Activated CD4-positive, alpha-beta T cell treated with anti-CD3 and anti-CD28 coated beads for 24 hours (primary cell): ENCODE measurements at places on chromosomes 5 and 9.

DNA sequence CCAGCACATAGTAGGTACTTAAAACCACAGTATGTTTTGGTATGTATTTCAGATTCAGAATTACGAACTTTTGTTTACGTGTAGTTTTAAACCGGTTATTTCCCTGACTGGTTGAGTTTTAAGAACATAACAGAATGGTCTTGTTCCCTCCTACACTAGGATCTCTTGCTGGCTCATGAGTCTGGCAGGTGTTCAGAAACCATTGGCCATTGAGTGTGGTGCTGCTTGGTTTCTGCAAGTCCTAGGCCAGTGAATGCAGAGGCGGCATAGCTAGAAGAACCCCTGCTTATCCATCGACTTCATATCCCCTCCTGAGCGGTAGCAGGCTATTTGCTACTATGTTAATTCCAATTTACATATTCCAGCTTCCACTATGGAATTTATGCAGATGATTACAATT, 65.6 kb downstream of the GPR21 start:
- no peak for DNase-seq

- DNase-seq = no peak
Observed at GRCh38 chr9:104435059-104435458, 69.0 kb upstream of the OR13F1 start.

DNA sequence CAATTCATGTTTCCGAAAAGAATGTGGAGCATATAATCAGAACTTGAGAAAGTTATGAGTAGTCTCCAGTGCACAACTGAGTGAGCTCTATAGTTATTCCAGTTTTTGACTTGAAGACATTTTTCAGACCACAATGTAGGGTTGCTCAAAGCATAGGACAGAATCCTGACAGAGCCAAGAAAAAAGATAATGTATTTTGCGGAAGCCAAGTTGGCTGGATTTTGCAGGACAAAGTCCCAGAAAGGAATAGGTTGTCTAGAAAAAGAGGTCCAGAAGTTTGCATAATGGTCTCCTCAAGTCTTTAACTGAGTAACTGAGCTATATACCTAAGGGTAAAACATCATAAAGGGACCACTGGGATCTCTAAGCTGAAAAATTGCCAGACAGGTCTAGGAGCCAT, 1028.0 kb downstream of the TAF11L14 start:
- DNase-seq = no peak

DNA sequence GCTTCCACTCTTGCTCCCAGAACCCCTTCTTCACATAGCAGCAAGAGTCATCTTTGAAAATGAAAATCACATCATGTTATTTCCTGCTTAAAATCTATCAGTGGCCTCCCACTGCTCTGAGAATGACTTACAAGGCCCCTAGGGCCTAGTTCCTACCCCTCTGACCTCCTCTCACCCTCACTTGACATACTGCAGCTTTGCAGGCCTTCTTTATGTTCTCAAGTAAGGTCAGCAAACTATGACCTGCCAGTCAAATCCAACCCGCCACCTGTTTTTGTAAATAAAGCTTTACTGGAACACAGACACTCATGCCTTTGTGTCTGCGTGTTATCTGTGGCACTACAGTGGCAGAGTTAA, 185.7 kb downstream of the NR3C1 start:
- DNase-seq = no peak

- DNase-seq = no peak
Observed at GRCh38 chr5:90868799-90869198, 310.2 kb downstream of the ADGRV1 start.

GRCh38 chr9:73548201-73548600, 396.5 kb downstream of the ANXA1 start:
- DNase-seq = no peak

DNA sequence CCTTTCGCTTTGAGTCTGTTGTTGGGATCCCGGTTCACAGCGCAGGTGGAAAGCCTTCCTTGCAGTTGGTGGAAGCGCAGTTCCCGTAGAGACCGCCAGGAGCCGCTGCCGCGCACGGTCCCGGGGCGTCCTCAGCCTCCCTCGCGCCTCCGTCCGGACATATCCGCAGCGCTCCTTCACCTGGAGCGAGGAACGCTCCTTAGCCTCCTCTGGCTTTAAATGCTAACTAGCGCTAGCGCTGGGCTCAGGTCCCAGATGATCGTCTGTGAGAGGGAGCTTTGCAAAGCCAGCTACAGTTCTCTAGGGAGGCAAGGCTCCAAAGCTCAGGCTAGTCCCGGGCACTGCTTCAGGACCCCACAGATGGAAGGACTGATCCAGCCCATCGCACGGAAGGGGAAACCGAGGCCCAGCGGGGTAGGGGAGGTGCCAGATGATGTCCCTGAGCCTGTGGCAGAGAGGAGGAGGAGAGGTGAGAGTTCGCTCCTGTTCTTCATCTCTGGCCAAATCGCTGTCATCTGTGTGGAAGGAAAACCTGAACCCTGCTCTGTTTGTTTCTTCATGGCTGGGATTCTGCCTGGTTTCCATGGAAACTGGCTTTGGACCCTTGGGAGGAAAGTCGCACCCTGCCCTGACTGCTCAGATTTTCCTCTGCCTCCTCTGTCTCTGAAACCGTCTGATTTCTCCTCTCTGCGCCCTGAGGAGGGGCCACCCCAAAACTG, 31.4 kb downstream of the COL15A1 start:
- peak; percentile 78 for DNase-seq

DNA sequence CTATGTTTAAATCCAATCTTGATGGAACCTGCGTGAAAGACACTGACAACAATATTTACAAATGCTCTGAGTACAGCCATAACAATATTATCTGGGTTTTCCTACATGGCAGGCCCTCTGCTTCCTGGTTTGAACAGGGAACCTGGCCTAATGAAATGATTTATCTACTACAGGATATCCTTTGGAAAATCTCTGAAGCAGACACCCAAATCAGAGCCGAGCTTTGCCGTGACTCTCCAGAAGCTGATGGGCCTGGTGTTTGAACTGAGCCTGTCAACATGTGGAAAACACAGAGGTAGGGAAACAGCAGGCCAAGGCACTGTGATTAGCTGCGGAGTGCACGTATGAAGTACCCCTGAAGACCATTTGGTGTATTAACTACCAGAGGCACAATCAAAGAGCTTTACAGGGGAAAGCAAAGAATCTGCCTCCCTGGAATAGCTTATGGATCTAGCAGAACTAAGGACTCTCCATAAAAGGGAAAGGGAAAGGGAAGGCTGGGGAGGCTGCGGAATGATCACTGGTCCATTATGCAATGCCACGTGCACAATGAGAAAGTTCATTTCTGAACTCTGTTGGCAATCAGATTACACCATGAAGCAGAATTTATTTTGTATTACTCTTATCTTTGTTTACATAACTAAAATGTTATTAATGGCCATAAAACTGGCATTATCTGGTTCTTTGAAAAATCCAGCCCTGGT, 321.9 kb downstream of the EBF1 start:
- DNase-seq = no peak

- no peak for DNase-seq
Observed at GRCh38 chr5:146902471-146902870, 23.9 kb upstream of the PPP2R2B start.

DNA sequence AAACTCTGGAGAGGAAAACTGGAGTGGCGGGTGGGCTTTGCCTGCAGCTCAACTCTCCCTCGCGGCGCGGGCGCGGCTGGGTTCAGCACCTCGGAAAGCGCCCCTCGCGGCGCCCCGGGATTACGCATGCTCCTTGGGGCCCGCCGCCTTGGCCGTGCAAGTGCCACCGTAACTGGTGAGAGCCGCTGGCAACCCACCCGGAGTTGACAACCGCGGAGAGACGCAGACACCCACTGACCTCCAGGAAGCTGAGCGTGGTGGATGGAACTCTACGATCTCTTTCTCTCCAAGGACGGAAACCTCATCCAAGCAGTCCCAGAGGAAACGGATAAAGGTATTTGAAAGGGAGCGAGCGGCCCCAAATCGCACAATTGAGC, 194 bp upstream of the RXFP3 start:
- DNase-seq = peak; percentile 34

DNA sequence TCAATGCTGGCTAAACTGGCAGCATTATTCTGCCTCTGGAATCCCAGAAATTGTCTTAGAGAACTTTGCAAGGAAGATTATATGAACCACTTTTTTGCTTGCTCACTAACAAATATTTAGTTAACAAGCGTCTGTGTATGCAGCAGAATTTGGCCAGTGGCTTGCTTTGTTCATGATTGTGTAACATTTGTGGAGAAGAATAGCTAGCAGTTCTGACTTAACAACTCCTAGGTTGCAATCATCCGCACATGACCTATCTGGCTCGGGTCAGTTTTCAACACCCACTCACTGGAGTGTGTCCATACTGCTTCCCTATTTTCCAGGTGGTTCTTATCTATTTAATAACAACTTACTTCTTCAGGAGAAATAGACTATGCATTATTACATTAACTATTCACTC, 98.5 kb downstream of the SNX18 start:
- DNase-seq = no peak

DNA sequence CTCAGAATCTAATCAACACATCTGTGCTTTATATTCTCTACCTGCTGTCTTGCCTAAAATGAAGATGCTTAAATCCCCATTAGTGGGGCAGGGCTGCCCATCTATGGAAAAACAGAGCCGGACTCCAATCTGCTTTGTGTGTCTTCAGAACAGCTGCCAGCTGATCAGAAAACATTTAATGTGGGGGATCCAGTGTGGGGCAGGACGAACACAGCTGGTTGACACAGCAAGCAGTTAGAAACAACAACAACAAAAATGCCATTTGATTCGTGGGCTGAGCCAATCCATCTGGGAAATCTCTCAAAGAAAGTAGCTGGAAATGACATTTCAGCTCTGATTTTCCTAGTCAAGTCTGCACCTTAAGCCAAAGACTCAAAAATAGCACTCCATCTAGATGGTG, 99.8 kb downstream of the PPP2R2B start:
- no peak for DNase-seq

DNA sequence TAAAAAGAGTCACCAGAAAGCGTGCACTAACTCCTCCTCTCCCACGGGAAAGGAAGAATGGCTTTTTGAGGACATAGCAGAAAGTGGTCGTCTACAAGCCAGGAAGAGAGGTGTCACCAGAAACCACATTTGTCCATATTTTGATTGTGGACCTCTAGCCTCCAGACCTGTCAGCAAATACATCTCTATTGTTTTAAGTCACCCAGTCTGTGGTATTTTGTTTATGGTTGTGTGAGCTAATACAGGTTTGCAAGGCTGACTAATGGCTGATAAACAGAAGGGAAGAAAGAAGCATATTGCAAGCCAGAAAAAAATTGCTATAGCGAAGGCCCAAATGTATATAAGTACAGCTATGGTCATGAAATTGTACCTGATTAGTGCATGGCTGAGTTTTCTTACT, 21.4 kb downstream of the WDR70 start:
- DNase-seq = no peak

DNA sequence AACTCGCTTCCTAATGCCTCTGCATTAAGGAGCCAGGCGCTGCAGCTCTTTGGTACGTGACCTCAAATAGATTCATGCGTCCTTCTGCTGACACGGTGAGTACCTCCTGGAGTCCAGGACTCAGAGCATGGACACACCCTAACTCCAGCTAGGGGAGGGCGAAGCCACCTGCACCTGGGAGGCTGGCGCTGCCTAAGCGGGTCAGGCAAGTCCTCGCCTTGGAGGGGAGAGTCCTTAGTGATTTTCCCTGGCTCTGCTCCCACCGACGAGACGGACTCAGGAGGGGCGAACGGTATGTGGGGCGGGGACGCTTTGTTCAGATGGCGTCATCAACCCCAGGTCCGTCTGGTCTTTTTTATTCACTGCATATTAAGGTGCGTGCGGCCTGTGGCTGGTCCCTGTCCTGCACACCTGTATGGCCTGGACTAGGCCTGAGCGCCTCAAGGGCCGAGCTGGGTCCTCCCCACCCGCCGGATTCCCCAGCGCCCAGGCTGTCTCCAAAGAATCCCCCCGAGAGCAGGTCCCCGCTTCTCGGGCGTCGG, 50.3 kb downstream of the NSUN2 start:
- no peak for DNase-seq

GRCh38 chr5:135452321-135453030, at the start of gene TIFAB:
Gene TIFAB (minus strand): TSS chr5:135452351. CDS start chr5:135449939, 2,412 bp downstream.
- DNase-seq = no peak

DNA sequence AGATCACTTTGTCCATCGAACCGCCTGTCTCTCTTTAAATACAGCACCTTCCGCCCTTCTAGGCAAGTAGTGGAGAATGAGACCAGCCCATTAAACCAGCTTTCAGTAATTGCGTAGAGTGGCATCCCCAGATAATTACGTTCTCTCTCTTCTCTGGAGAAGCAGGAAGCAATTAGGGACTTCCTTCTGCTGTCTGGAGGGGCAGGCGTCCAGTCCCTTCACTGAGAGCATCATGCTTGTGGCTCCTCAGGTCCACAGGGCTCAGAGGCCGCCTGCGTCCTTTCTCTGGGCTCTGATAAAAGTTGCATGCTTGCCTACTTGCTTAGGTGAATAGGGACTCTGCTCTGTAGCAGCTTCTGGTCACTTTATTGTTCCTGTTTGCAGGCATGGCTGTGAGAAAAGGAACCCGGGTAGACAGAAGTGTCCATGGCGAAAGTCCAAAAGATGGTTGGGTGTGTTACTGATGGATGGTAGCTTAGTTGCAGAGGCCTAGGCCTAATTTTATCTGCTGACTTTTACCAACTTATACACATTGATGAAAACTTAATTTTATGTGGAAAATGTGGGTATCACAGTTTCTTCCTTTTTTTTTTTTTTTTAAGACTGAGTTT, 299.1 kb upstream of the PANK3 start:
- DNase-seq = no peak

DNA sequence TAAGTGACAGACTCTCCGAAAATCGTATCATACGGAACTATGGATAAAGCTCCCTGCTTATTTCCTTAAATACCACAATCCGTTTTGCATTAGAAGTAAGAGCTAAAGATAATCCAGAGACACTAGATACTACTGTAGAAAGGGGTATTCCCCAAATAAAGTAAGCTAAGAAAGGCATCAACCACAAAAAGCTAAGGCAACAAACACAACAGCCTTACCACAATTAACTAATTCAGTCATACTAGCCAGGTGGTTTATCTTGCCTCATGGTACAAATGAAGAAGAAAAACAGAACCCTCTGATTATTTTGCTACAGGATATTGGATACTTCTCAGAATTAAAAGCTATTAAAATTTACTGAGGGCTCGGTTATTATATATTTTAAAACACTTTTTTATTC, 14.1 kb downstream of the ERP44 start:
- no peak for DNase-seq

DNA sequence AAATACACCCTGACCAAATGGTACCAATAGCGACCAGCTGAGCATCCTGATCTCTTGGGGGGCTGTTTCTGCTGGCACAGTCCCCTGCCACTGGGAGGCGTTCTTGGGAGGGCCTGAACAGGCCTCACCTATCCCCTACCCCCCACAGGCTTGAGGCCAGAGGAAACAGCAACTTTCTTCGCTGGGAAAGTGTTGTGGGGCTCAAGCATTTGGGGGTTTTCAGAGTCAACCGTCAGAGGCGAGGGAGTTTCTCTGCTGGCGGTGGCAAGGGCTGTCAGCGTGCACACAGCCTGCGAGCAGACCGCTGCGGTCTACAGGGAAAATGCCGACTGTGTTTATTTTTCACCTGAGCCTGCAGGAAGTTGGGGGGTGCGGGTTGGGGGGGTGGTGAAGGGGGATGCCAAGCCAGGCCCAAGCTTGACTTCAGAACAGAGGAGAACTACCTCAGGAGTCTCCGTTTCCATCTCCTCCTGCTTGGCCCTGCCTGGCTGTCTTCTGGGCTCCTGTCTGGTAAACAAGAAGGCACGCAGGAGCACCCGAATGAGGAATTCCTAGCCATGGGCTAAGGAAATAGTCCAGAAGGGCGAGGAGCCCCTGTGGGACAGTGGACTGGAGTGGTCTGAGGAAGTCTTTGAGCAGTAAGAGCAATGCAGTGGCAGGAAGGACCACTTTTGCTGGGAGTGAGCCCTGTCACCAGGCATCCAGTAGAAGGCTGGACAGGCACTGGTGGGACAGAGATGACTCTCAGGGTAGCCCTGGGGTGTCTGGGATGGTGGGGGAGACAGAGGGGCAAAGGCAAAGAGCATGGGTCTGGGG, 18.1 kb downstream of the TCF7 start:
- DNase-seq = no peak
